ENCODE measurements at places on chromosomes 12 and 14.

- DNase-seq, result peak; percentile 47
These were observed 1.0 kb upstream of the ERC1 start for GRCh38 chr12:989751-990660.

DNA sequence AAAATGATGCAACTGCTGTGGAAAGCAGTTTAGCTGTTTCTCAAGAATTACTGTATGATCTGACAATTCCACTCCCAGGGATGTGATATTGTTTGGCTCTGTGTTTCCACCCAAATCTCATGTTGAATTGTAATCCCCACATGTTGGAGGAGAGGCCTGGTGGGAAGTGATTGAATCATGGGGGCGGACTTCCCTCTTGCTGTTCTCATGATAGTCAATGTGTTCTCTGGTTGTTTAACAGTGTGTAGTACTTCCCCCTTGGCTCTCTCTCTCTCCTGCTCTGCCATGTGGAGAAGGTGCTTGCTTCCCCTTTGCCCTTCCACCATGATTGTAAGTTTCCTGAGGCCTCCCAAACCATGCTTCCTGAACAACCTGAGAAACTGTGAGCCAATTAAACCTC is 93.4 kb upstream of the CPM start:
- DNase-seq, result peak; percentile 4

GRCh38 chr14:60183741-60184140 is 18.5 kb upstream of the DHRS7 start:
- peak; percentile 25 for DNase-seq

- no peak for DNase-seq
These were observed 244.9 kb upstream of the LRIG3 start for GRCh38 chr12:59164991-59165718.

GRCh38 chr14:89214221-89214965 is 202.6 kb downstream of the FOXN3 start:
- DNase-seq, result no peak

GRCh38 chr12:99911081-99911480 is 73.7 kb downstream of the ANKS1B start:
- DNase-seq, result no peak

- no peak for DNase-seq
These were observed 27.8 kb downstream of the SMCO2 start for GRCh38 chr12:27474344-27474743.

- no peak for DNase-seq
These were observed 15.0 kb upstream of the TMEM119 start for GRCh38 chr12:108612788-108613282.

DNA sequence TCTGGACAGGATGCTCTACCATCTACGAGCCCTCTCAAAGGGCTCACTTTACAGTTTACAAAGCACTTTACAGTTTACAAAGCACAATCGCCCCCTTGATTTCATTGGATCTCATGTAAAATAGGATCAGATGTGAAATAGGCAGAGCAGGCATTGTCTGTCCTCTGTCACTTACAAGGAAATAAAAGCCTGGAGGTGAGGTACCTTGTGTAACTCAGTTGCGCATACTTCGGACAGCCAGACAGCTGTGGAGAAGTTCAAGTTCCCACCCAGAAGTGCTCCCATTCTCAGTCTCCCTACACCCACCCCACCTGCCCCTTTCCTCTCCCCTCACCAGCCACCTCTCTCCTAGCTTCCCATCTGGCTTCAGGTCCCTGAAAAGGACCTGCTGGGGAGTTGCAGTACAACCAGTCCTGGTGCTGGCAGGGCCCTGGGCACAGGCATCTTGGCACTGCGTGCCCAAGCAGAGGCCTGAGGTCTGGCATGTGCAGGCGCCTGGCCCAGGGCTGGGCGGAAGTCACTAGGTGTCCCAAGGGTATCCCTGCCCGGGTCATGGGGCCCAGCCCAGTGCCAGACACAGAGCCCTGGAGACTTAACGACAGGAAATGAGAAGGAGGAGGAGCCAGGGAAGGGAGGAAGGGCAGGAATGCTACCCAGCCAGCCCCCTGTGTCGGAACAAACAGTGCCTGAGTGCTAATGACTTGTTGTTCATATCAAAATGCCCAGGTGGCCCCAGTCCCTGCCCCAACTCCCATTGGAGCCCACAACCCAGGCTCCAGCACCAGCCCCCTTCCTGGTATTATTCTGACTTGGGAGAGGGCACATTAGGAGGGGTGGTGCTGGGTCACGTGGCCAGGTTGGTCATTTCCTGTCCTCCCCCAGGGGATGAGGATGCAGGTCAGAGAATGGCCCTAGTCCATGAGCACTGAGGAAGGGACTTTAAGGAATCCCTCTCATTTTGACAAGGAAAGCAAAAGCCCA is 5.4 kb downstream of the RAPGEF3 start:
- DNase-seq, result no peak

- peak; percentile 8 for DNase-seq
These were observed 36.8 kb upstream of the SPTSSA start for GRCh38 chr14:34498684-34499412.

- DNase-seq, result no peak
These were observed 25.6 kb upstream of the KRAS start for GRCh38 chr12:25276199-25276937.

GRCh38 chr12:43284486-43285158 is 267.4 kb downstream of the ADAMTS20 start:
- DNase-seq, result no peak

DNA sequence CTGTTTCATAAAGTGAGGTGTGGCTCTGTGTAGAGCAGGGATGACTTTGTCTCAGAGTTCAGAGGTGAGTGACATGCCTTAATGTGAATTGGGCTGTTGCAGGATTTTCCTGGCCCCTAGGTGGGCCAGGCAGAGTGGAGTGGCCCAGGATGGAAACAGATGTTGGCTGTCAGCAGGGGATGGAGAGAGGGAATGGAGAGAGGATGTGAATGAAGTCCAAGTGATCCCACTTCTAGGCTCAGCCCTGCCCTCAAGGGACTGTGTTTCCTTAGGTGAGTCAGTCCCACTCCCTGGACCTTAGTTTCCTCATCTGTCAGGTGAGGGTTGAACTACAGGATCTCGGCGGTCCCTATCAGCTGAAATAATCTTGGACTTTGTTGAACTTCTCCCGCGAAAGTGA is 7.5 kb downstream of the GALNT16 start:
- DNase-seq, result no peak

DNA sequence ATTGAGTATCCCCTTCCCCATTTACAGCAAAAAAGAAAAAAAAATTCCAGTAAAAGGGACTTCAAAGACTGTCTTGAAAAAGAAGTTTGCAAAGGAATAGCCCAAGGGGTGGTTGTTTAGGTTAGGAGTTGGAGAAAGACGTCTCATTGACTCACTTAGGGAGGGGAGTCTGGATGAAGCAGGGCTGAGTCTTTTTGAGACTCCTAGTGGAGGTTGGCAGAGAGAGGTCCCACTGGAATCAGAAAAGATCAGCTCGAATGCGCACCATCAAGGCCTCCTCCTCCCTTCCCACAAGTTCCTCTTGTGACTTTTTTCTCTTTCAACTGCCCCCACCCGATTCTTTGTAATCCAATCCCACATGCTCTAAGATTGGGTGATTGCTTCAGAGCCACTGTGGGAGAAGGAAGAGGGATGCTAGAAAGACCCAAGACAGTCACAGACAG is 1.9 kb downstream of the ARHGEF40 start:
- no peak for DNase-seq

DNA sequence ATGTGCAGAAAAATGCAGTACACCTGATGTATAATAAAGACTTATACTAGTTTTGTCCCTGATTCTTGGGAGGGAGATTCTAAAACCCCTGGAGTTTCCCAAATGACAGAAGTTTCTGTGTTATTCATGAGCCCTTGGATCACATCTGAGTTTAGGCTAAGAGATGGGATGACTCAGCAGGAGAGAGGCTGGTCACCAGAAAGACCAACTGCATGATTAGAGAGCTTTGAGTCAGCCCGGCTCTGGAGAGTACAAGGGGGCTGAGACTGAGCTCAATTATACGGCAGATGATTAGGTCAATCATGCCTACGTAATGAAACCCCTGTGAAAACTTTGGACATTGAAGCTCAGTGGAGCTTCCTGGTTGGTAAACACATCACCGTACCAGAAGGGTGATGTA is 174.2 kb downstream of the SSPN start:
- DNase-seq, result no peak

DNA sequence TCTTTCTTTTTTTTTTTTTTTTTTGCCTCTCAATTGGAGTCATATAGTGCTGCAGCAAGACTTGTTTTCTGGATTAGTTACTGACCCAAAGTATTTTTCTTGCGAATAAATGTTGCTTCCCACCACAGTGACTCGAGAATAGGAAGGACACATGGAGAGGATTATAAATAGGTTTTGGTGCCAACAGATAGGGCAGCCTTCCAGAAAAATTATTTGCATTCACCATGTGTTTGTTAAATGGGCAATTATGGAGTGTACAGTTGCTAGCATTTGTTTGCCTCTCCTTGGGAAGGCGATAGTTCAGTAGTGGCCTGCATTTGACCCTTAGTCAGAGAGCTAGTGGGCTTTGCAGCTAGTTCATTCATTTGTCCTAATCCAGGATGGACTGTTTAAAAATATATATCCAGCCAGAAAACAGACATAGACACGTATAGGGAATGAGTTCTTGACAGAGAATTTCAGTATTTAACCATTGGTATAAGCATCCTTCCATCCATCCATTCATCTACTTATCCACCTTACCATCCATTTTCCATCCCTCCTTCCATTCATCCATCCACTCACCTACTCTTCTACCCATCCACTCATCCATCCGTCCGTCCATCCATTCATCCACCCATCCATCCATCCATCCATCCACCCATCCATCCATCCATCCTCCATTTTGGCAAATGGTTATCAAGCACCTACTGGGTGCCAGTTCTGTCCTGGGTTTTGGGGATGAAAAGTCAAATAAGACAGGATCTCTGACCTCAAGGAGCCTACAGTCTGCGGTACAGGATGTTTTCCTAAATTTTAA is 67.5 kb downstream of the CHST11 start:
- no peak for DNase-seq

GRCh38 chr12:5094551-5094950 is 50.9 kb downstream of the KCNA5 start:
- DNase-seq, result no peak

GRCh38 chr12:72570601-72571000 is 298.4 kb downstream of the TRHDE start:
- DNase-seq, result no peak

- DNase-seq, result no peak
These were observed 740.2 kb upstream of the NOVA1 start for GRCh38 chr14:27338012-27338411.

- no peak for DNase-seq
These were observed 55.8 kb downstream of the ITPR2 start for GRCh38 chr12:26777236-26777635.

DNA sequence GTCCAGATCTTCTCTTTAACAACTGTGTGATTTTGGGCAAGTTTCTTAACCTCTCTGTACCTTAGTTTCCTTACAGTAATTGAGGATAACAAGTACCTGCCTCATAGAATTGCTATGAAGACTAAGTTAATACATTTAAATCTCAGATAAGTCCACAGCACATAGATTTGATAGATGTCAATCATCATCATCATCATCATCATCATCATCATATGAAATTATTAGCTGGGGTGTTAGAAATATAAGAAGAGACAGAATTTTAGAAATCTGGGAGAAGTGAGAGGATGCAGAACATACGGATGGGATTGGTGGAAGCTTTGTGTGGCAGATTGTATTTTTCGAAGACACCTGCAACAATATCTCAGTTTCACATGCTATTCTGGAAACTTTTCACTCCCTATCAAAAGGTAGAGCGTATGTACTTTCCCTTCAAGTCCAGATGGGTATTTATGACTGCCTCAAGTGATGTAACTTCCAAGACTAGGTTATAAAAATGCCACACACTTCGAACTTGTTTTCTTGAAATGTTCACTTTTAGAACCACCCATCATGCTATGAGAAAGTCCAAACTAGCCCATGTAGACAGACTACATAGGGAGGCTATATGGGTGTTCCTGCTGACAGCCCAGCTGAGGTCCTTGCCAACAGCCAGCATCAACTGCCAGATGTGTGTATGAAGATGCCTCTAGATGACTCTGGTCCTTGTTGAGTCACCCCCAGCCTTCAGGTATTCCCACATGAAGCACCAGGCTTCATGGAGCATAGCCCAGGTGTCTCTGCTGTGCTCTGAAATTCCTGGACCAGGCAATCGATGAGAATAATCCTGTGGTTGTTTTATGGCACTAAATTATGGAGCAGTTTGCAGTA is 20.7 kb upstream of the SDR39U1 start:
- DNase-seq, result no peak

- no peak for DNase-seq
These were observed 197.3 kb downstream of the RBM19 start for GRCh38 chr12:113768850-113769249.

GRCh38 chr12:104280111-104280510 is 23.4 kb upstream of the EID3 start:
- no peak for DNase-seq

DNA sequence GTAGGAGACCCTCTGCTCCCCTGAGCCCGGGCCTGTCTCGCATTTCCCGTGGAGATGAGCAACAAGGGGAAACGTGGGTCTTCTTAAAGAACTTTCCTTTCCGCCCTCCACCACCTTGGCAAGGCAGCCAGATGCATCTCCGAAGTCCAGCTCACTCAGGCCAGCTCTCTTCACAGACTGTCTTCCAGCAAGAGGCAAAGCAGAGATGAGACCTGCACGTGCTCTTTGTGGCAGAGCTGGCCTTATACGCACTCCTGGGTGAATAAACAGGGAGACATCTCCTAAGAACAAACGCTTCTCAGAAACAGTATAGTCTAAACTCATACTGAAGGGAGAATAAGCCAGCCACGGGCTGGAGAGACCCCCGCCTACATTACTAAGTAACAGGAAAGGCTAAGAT is 1.3 kb upstream of the BDKRB1 start:
- DNase-seq, result no peak

DNA sequence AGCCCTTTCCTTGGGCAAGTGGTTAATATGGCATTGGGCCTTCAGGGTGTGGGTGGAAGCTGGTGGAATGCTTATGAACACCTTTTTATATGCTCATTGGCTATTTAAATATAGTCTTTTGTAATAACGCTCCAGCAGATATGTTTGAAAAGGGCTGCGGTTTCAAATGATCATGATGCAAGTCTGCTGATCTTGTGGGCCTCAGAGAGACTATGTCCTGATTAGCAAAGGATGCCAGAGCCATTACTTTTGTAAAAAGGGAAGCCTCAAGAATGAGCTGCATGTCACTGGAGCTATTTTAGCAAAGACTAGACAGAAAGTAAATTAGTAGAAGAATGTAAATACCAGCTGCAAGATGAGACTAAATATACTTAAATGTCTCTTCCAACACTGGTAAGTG is 200.5 kb downstream of the GXYLT1 start:
- no peak for DNase-seq
